ENCODE measurements at places on chromosomes 11 and 22.

DNA sequence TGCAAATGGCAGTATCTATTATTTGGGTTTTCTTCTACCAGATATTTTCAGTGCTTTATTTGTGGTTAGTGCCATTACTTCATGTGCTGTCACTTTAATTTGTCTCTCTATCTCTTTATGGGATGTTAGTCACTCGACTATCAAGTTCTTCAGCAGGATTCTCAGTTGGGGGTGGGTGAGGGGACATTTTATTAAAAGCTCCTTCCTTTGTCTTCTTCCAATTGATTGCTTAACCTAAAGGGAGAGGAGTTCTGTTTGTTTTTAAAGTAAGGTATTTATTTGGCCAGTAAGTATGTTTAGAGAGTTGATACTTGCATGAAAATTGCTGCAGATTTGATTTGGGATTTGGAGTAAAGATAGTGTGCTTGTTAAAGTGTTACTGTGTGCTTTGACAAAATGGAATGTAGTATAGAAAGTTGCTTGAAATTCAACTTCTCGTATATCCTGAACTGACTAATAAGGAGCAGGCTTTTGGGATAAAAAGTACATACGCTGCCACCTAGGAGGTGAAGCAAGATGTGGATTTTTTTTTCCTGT is 10.3 kb downstream of the YAP1 start:
- DNase-seq, result no peak

DNA sequence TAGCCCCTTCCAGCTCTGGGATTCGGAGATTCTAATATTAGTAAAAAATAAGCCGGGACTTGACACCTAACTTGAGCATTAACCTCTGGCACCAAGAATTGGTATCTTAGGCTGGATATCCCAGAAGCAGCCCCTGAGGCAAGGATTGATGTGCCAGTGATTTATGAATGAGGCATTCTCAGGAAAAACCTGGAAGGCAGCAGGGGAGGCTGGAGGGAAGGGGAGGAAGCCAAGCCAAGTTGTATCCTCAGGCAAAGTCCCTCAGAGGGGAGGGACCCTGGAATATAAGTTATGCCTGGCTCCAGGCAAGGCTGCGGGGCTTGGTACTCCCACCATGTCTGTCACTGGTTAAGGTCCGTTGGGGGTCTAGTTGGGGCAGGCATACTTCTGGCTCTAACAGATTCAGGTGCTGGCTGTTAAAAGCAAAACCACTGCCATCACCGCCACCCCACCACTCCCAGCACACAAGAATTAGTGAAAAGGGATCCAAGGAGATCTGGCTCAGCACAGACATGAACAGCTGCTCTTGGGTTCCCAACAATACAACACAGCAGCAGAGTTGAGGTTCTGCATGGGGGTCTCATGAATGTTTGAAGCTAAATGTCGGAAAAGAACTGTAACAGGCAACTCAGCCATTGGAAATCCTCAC is 29.8 kb downstream of the LMO2 start:
- DNase-seq, result no peak

GRCh38 chr11:64951529-64951928 is 15.8 kb upstream of the GPHA2 start:
- no peak for DNase-seq

DNA sequence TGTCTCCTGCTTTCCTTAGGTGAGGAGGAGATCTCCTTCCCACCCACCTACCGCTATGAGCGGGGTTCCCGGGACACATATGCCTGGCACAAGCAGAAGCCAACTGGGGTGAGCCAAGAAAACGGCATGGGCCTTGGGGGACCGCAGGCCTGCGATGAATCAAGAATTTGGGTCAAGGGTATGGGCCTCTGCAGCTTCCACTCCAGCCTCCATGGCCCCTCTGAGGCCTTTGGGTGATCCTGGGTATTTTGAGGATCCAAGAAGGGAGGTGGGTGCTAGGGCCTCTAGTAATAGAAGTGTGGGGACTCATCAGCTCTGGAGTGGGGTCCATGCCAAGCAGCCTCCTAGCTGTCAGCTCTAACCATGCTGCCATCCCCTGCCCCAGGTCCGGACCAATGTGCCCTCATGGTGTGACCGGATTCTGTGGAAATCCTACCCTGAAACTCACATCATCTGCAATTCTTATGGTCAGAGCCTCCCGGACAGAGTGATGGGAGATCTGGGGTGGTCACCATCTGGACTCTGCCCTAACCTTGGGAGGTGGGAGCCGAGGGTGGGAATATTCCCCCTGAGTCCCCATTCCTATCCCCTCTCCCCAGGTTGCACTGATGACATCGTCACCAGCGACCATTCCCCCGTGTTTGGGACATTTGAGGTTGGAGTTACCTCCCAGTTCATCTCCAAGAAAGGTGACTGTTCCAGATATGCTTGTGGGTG is 8.6 kb downstream of the INPPL1 start:
- no peak for DNase-seq

GRCh38 chr11:111189466-111189865 is 56.1 kb upstream of the POU2AF2 start:
- DNase-seq, result no peak

DNA sequence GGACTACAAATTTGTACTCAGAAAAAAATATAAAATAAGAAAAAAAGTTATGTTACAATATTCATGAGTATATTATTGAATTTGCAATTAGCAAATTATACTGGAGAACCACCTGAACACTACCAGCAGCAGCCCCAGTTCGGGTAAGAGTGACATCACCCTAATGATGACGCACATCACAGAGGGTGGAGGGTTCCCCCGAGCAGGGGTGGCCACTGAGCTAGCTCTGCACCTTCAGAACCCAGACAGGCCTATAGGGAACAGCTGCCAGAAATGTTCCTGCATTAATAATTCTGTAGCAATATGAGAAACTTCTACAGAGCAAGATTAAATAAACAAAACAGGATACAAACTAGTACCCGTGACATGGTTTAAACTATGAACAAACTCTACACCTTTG is 17.5 kb upstream of the ARAP1 start:
- DNase-seq, result no peak

DNA sequence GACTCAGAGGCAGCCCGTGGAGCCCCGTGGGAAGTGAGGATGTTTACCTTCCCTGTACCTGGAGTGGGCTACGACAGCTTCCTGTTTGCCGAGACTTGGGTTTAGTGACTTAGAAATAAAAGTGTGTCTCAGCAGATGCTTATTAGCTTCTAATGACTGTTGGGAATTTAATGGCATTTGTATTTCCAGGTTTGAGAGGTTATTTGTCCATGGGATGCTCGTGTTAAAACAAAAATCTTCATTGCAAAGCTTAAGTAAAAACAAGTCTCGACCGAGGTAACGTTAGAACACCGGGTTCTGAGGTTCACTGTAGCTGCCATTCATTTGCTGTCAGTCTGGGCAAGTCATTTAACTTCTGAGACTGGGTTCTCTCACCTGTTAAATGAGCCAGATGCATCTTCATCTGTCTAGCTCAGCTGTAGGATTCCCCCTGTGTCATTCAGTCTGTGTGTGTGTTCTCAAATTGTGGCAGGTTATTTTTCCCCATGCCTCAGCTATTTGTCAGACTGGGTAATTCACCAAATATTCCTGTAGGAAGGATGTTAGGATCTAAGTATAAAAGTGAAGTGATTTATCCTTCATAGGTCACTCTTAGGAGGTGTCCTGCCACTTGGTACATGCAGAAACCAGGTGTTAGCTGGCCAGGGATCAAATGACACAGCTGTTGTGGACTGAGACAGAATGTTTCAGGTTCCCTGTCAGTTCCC is 791 bp downstream of the EI24 start:
- DNase-seq, result no peak

DNA sequence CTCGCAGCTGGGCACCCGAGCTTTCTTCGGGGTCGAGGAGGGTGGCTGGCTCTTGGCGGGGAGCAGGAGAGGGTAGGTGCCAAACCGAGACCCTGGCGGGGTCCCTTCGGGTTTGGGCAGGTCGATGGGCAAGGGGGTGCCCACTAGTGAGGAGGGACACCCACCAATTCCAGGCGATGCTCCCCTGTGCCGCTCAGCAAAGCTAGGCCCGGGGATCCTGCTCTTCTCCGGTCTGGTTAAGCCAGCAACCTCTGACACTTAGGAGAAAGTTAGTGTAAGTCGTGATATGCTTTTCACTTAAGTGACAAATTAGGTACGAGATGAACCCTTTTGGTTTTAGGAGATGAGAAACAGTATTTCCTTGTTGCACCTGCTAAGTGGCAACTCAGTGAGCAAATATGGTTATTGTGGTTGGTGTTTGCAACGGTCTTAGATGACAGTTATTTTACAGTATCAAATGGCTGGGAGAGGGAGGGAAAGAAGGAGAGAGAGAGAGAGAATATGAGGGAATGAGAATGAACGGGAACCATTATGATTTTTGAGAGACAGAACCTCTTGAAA is 565 bp downstream of the NUCB2 start:
- peak; percentile 32 for DNase-seq

- no peak for DNase-seq
These were observed 51.3 kb upstream of the SESN3 start for GRCh38 chr11:95282291-95282751.

DNA sequence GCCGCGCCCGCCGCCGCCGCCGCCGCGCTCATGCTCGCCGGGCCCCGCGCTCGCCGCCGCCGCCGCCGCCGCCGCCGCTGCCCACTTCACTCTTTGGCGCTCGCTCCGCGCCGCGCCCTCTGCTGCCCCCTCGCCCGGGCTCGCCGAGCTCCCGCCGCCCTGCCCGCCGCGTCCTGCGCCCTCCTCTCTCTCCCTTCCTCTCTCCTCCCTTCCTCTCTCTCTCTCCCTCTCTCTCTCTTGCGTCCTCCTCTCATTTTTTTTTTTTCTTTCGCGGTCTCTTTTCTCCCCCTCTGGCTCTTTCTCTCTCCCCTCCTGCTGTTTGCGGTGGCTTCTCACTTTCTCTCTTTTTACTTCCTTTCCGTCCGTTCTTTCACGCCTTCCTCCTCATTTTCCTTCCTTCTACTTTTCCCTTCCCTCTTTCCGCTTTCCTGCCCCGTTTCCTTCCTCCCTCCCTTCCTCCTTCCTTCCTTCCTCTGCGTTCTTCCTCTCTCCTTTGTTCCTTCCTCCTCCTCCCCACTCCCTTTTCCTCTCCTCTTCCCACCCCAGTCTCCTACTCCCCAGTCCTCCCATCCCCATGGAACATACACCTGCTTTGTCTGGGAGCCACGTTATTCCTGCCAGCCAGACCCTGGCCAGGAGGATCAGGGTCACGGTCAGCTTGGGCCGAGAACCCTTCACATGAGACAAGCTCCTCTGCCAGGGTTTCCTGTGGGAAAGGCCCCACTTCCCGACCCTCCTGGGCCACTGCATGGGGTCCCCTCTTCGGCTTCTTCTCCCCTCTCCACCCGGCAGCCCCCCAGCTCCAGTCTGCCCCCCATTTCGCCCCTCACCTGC is 19.3 kb upstream of the SHISAL1 start:
- DNase-seq, result no peak

DNA sequence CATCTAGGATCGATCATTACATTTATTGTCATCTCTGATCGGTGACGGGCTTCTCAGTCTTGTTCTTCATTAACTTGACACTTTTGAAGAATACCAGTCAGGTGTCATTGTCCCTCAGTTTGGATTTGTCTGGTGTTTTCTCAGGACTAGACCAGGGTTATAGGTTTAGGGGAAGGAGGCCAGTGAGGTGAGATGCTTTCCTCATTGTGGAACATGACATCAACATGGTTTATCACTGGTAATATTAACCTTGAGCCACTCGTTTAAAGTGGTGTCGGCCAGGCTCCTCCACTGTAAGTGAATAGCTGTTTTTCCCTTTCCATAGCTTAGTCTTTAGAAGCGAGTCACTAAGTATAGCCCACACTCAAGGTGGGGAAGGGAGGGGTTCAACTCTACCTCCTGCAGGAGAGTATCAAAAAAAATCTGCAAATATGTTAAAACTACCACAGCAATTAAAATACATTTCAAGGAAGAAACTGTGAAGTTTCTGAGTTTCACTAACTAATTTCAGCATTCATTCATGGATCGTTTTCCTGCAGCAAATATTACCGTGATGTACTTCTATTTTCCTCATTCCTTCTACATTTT is 42.0 kb downstream of the KCNQ1OT1 start:
- DNase-seq, result no peak

DNA sequence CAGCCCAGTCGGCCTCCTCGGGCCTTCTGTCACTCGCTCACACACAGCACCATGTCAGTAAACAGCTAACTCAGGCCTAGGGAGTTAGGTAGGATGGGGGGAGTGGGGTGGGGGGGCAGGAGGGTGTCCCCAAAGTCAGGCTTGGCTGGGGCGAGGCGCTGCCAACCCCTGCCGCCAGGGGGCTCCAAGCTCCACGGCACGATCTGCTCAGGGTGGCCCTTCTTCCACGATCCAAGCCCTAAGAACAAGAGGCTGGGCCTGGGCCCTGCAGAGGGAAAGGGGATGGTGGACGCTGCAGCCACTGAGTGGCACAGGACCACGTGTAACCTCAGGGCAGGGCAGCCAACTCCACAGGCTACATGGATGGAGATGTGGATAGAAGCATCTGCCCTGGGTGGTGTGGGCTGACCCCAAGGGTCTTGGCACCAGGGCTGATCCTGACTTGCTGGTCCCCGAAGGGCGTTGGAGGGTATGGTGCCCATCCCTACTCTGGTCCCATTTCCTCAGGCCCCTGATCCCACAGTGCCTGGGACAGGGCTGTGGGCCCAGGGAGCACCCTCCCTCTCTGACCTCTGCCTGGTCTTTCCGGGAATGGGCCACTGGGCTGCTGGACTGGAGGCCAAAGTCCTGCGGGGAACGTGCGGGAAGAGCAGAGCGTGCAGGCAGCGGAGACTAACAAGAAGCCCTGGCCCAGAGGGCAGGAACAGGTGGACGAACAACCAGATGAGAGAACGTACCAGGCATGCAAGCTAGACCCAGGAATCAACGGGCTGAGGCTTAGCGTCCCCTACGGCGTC is 29.1 kb upstream of the TXNRD2 start:
- peak; percentile 37 for DNase-seq

- no peak for DNase-seq
These were observed 594.1 kb downstream of the TBC1D22A start for GRCh38 chr22:47356511-47357011.

DNA sequence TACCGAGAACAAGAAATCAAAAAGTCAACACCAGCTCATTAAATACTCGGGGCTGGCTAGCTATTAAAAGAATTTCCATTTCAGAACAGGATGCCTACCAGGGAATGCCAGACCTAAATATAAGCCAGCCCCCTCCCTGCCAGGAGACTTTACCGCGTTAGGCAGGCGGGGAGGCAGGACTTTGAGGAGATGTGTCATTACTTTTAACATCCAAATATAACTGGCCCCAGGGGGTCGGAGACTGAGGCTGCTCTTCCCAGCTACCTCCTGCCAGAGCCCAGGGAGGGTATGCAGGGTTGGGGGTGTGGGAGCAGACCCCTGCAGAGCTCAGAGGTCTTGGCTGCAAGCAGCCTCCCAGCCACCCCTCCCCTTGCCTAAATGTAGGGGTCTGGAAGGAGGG is 183.5 kb downstream of the DSCAML1 start:
- no peak for DNase-seq

DNA sequence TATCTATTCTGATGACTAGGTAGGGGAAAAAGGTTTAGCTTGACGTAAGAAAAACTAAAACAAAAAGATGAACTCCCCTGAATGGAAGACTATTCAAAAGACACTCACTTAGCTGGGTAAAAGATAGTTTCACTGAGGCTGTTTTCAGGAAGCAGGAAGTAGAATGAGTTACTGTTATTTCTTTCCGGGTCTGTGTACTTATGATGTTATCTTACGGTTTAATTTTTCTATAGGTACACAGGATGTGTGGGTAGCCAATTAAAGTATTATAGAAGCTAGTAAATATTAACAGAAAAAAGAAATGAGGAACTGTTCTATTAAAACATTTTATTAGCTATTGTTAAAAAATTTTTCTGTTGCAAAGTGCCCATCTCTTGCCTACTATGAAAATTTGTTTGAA is 45.8 kb upstream of the MMP7 start:
- no peak for DNase-seq

- no peak for DNase-seq
These were observed 48.4 kb upstream of the INCENP start for GRCh38 chr11:62075438-62075837.

Data from foreskin melanocyte (primary cell).